ENCODE measurements at places on chromosomes 2 and 18.
A peak's percentile ranks its signal among the peaks of the same experiment; 100 is the strongest.

GRCh38 chr18:27062802-27063201 lies 122.3 kb downstream of the CHST9 start:
- no peak for DNase-seq

GRCh38 chr2:106843001-106843909 lies 42.7 kb downstream of the ST6GAL2 start:
- no peak for DNase-seq

DNA sequence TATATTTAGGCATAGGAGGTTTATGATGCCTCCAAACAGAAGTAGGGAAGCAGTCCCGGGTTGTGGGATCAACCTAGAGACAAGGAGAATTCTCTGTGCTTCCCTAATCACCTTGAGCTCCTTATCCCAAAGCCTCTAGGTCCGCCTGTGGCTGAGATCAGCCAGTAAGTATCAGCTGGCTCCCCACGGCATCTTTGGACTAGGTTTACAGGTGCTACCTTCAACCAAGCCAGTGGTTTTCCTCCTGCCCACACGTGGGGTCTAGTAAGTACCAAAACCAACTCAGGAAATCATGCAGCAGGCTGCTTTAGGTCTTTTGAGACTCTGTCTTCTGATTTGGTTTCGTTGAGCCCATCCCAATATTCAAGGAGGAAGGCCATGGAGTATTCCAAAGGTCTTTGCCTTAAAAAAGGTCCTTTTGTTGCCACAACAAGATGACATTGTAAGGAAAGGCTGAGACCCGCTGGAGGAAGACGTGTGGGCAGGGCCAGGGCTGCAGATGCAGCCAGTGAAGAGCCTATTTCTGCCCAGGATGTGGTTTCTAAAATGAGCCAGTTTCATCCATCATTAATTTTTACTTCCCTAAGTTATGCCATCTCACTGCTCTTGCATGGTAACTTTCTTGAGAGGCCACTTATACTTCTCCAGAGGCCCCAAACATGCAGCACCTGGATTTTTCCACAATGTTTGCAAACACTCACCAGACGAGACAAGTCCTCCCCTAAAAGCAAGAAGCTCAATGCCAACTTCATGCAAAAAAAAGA lies 248.7 kb downstream of the RNF152 start:
- DNase-seq = no peak

GRCh38 chr18:32661486-32662299 lies 111.1 kb downstream of the KLHL14 start:
- no peak for DNase-seq

DNA sequence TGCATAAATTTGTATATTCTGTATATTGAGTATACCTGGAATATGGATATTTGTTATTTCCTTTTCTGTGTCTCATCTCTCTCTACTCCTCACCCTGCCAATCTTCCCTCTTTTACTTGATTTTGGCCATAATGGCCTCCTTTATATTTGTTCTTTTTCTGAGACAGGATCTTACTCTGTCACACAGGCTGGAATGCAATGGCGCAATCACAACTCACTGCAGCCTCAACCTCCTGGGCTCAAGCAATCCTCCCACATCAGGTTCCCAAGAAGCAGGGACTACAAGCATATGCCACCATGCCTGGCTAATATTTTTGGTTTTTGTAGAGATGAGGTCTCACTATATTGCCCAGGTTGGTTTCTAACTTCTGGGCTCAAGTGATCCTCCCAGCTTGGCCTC lies 30.5 kb downstream of the PREPL start:
- DNase-seq = no peak

GRCh38 chr18:66752733-66753132 lies 148.8 kb upstream of the CDH19 start:
- no peak for DNase-seq

GRCh38 chr18:28884304-28884703 lies 707.4 kb upstream of the CDH2 start:
- DNase-seq = no peak

- DNase-seq = no peak
These were observed 104.2 kb upstream of the RND3 start for GRCh38 chr2:150591496-150592285.

DNA sequence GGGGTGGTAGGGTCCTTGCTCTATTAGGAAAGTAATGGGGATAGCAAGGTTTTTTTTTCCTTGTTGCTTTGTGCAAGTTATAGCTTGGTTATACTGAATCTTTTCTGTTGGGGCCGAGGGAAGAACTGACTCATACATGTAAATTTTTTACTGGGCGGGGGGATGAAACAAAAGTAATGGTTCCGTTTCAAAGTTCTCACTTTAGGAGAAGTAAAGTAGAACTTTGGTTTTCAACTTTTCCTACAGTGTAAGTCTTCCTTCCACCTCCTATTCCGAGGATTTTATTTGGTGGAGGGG lies 1.1 kb downstream of the AFTPH start:
- peak; percentile 36 for DNase-seq

DNA sequence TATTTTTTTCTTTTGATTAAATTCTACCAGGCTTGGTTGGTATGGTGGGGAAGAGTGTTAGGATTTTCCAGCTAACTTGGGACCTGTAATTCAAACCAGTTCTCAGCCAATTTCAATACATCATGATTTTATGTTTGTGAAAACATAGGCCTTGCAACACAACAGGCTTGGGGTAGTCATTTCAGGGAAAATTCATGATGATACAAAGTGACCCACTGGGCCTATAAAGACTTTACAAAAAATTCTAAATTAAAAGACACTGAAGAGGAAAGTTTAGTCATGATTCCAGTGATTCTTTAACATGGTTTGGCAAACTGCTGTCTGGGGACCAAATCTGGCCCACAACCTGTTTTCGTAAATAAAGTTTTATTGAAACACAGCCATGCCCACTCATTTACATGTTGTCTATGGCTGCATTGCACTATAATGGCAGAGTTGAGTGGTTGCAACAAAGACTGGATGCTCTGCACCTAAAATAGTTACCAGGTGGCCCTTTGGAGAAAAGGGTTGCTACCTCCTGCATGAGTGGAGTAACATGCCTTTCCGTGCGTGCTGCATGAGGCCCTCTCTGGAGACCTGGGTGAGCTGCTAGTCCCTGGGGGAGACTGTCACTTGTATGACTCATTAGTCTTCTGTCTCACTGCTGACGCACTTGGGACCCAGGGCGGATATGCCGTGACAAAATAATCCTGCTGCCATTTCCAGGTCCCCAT lies 73.6 kb downstream of the NPAS2 start:
- no peak for DNase-seq

DNA sequence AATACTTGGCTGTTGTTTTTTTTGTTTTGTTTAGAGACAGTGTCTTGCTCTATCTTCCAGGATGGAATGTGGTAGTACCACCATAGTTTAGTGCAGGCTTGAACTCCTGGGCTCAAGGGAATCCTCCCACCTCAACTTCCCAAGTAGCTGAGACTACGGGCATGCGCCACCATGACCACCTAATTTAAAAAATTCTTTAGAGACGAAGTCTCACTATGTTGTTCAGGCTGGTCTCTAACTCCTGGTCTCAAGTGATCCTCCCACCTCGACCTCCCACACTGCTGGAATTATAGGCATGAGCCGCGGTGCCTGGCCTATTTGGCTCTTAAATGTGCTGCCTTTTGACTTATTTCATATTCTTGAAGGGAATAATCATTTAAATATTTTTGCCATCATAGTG lies 60.1 kb downstream of the PTPN4 start:
- no peak for DNase-seq

DNA sequence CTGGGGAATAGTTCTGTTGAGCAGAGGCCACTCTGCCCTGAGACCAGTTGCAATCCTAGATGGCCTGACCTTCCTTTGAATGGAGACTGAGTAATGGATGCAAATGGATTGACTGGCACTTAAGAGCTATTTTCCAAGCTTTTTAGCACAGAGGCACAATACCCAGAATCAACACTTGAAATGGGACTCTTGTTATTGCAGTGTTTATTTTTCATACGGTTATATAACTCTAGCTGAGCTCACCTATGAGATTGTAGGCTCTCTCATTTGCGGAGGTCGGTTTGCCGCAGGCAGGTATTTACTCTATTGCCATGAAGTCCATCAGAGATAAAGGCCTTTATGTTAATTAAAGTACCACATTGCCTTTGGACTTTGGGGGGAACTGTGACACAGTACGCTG lies 422.3 kb upstream of the CELF4 start:
- no peak for DNase-seq

GRCh38 chr2:143741205-143741604 lies 612.0 kb downstream of the ARHGAP15 start:
- DNase-seq = no peak

GRCh38 chr2:126634273-126634861 lies 21.6 kb upstream of the GYPC start:
- DNase-seq = peak; percentile 42

DNA sequence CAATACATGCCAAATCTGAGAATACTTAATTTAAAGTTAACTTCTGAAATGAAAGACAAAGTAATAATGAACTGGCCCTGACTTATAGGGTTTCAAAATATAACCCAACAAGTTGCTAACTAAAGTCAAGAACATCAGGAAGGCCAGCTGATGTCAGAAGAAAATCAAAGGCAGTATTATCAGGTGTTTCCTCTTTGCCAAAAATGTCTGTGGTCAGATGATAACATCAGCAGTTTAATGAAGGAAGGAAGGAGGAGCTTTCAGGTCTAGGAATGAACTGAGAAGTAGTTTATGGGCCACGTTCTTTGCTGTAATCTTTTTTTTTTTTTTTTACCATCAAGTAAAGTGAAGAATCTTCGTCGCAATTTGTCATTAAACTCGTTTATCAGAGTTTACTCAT lies 40.9 kb downstream of the CDH2 start:
- DNase-seq = no peak

DNA sequence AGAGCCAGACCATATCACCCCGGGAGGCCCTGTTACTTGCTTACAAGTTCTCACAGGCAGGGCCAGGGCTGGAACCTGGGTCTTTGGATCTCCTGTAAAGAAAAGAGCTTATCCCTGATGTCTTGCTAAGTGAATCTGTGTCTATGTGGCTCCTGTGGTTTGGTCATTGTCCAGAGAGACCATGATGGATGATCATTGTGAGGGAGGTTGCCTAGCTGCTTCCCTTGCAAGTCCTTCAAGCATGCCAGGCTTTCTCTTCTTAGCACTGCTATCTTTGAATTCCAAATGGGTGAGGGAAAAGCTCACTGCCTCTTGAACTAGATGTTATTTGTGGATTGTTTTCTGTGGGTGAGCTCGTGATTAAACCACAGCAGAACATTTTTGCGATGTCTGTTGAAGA lies 151.6 kb downstream of the FSHR start:
- DNase-seq = no peak

- no peak for DNase-seq
These were observed 106.8 kb upstream of the SPATS2L start for GRCh38 chr2:200199576-200200263.

DNA sequence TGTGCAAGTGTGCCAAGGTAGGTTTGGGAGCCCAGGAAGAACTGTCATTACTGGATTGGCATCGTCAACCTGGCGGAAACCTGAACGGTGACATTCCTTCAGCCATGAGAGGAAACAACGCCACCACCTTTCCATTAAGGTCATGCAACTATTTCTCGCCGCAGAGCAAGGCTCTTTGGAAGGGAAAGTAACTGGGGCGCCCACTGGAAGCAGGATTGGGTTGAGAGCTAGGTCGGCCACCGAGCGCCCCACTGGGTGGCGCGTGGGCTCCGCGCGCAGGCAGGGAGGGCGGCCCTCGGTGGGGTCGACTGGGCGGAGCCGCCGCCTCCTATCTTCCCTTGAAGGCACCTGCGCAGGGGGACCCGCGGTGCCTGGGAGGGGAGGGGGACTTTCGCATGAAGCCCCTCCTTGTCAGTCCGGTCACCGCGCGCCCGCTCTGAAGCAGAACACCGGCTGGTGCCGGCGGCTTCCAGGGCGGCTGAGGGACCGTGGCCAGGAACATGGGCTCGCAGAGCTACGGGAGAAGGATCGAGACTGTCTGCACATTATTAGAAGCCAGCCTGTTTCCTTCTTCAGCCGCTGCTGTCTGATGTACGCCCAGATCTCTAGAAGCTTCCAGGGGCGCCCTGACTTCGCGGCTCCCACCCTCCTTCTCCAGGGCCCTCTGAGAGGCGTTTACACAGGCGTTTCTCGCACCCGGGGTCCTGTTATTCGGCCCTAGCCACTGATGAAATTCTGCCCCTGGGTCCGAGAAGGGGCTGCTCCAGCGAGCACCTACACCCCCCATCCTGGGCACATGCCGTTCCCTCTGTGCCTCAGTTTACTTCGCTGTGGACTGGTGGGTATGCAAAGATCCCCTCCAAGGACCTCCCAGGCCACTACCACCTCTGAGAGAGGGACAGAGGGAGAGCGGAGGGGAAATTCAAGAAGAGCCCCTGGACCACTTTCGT lies 27.3 kb upstream of the MAL start:
- peak; percentile 7 for DNase-seq

DNA sequence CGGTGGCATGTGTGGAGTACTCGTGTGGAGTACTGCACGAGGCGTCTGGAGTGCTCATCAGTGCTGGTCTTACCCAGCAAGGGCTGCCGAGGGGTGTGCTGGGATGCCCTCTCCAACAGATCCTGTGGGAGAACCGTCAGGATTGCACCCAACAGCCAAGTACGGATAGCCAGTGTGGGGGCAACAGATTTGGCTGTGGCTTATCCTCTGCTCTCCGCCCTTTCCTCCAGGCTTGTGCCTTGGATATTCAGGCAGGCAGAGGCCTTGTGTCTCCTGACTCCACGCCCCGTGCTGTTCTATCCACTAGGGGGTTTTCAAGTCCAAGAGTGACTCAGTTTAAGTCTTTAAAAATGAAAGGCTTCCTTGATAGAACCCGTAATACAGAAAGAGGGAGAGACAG lies 321.0 kb upstream of the HS6ST1 start:
- no peak for DNase-seq

GRCh38 chr18:69109686-69110085 lies 291.0 kb upstream of the DOK6 start:
- DNase-seq = no peak
